ENCODE measurements at places on chromosomes 6 and 20.

DNA sequence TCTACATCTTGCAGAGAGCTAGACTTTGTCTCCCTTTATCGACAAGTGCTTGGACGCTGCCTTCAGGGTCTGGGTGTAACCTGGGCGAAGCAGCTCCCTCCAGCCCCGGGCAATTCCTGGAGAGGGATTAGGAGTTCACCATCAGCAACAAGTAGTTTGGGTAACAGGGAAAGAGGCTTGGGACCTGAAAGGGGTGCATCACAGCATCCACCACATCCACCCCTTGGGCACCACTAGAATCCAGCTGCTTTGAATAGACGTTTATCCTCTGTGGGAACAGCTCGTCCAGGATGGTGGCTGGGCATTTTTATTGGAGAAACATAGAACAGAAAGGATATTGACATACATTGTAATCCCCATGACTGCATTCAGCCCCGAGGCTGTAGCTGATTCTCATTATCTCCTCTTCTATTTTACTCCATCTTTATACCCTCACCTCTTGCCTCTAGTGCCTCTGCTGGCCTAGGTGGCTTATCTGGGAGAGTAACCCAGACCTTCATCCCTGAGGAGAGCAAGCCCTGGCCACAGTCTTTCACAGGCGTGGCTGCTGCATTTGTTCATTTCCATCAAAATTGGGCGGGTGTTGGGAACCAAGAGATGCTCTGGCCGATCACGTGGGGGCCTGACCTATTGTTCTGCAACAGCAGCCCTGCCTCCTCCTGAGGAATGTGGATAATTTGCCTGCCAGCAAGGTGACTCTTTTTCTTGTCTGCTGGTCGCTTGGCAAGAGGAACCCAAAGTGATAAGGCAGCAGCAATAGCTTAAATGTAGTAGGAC, 109.2 kb upstream of the RALGAPA2 start:
- no peak for DNase-seq

DNA sequence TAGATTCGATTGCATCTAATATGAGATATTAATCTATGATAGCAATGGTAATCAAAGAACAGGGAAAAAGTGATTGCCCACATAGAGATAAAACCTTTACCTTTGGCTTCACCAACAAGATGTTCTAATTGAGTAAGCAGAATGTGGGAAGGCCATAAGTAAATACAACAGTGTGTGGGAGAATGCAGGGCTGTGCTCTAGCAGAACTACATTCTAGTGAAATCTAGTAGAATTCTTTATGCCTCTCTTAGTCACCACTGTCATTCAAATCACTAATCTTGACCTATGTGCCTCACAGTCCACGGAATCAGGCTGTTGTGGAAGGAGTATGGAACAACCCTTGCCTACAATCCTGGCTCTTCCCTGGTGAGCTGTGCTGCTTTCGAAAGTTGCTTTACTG, 30.4 kb upstream of the MCM9 start:
- DNase-seq: no peak

- DNase-seq: no peak
These were observed 494.9 kb upstream of the RNF217 start for GRCh38 chr6:124467366-124467765.

- no peak for DNase-seq
These were observed 4.0 kb downstream of the DYNLT1 start for GRCh38 chr6:158640519-158640918.

GRCh38 chr6:31878726-31879125, at the start of gene SLC44A4:
Gene SLC44A4 (minus strand): TSS chr6:31878997. CDS start chr6:31878980, 17 bp downstream.
- DNase-seq: no peak

- DNase-seq: no peak
These were observed 203.2 kb downstream of the ANKRD60 start for GRCh38 chr20:58025233-58025632.

GRCh38 chr6:39214846-39215639, 14.2 kb downstream of the KCNK5 start:
- no peak for DNase-seq

- no peak for DNase-seq
These were observed 31.6 kb upstream of the APMAP start for GRCh38 chr20:25024171-25024570.

DNA sequence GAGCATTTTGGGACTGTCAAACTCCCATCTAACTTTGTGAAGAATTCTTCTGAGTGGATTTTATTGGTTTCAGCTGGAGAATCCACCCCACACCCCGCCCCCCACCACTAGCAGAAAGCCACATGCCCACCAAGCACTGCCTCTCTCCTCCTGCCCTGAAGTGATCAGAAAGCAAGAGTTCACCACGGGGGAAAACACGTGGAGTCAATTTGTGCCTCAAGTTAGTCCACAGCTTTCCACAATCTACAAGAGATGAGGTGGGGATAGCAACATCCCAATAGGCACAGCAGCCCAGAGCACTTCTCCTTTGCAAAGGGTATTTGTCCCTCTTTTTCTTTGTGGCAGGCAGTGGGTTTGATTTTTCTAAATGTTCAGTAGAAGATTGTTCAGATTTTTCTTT, 177.3 kb upstream of the NT5E start:
- no peak for DNase-seq

DNA sequence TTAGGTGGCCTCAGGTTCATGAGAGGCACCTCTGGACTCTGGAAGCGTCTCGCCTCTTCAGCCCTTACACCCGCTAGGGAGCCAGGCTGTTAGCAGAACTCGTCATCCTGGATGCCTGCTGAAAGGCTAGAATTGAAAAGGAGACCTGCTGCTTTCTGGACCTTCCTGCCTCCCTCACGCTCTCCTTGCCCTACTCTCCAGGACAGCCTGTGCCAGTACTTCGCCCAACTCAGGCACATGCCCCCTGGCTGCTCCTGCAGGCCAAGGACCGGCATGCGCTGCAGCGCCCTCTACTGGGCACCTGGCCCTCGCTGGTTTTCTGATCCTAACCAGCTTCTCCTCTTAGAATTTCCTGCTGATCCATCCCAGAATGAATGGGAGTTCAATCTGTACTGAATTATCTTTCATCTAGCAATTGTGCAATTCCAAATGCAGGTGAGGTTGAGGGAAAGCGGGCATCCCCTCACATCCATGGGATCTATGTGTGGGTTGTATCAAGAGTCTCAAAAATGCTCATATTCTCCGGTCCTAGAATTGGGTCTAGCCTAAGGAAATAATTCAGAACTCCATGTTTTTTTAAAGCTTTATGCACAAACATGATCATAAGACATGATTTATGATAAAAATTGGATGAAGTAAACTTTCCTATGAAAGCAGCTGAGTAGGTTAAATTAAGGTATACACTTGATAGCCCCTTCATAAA, 78.0 kb downstream of the PTPN1 start:
- peak; percentile 31 for DNase-seq

DNA sequence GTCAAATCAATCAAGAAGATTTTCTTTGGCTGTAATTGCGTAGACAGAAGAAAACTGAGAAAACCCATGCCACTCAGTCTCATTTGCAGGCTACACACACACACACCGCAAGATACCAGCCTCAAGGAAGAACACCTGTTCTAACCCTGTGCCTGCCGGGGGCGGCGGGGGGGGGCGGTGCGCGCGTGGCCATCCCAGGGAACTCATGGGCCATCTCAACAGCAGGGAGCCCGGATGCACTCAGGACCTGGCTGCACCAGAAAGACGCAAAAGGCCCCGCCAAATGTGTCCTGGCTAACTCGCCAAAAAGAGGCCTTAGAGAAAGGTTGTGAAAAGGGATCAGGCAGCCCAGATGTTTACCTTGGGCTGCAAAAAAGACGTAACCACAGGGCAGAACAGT, 2.1 kb downstream of the B3GAT2 start:
- no peak for DNase-seq

DNA sequence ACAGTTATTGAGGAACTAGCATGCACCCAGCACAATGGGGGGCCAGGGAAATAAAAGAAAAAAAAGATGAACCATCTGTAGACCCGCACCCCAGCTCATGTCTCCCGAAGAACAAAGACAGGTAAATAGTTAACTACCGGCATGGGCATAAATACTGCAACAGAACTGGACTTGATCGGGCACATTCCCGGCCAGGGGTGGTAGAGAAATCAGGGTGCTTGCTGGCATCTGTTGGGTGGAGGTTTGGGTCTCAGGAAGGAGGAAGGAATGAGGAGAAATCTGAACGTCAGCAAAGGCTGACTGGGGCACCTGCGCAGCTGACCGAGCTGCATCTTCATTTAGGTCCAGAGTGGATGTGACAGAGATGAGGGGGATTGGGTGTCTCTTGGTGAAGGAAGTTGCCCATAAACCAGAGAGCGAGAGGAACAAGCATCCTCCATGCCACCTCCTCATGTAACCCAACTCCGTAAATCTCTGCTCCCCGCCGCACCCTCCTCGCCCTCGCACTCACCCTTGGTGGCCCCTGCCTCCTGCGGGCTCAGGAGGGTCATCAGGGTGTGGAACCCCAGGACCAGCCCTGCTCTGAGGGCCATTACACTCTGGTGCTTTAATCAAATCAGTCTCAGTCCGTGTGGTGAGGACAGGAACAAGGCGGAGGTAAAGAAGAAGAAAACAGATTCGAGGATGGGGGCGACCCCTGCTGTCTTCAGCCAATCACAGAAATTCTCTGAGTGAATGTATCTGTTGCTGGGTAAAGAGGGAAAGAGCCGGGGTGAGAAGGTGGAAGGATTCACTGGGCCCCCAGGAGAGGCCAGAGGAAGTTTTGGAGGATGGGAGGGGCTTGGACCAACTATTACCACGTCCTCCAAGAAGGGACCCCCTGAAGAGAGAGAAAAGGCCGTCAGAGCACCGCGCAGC, at the start of gene HLA-DOA:
Gene HLA-DOA (minus strand): TSS at position 648 of the 918 bp plus-strand sequence.
- peak; percentile 22 for DNase-seq

- DNase-seq: no peak
These were observed 78.3 kb downstream of the BTBD3 start for GRCh38 chr20:11995805-11996567.

DNA sequence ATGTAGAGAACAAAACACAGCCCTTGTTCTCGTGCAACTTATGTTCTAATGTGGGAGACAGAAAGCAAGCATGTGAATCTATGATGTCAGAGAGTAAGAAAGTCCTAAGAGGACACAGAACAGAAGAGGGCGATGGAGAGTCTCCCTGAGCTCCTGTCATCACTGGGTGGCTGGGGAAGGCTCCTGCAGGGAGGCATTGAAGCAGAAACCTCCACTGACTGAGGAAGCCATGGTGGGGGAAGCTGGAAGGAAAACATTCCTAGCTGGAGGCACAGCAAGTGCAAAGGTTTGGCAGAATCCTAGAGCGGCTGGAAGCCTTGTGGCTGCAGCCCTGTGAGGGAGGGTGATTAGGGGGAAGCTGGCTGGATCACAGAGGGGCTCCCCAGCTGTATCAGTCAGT, 248.0 kb downstream of the CDH26 start:
- DNase-seq: no peak

- no peak for DNase-seq
These were observed 43.4 kb downstream of the QKI start for GRCh38 chr6:163457637-163458561.

- no peak for DNase-seq
These were observed 14.4 kb upstream of the HLA-DQA1 start for GRCh38 chr6:32622545-32623401.

DNA sequence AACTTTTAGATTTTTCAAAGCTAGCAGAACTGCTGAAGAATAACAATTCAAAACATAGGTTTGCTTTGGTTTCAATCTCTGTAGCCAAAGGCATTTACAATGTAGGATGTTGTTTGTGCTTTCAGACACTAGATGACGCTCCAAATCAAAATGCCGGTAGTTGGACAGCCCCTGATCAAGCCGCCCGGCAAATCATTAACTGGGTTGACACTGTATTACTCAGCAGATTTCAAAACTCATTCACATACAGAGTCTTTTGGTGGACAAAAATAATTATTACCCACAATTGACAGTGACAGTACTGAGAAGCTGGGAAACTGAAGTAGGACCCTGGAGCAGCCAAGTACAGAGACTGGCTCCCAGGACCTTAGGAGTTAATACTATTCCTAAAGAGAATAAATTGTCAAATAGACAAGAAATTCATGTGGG, 21.3 kb upstream of the HFE start:
- DNase-seq: no peak

DNA sequence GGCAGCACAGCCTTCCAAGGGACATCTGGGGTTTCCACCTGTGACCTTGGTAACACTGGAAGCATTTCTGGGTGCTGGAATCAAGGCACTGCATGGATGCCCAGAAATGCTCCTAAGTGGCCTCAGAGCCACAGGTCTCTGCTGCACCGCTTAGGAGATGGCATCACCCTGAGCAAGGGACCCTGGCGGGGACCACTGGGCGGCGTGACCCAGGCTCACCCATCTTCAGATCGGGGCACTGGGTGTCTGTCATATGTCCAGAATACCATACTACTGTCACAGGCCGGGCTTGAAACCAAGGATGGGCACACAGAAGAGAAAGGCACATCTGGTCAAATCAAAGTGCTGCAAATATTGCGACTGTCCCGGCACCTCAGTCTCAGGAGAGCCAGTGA, 45.9 kb downstream of the SSR1 start:
- DNase-seq: no peak

DNA sequence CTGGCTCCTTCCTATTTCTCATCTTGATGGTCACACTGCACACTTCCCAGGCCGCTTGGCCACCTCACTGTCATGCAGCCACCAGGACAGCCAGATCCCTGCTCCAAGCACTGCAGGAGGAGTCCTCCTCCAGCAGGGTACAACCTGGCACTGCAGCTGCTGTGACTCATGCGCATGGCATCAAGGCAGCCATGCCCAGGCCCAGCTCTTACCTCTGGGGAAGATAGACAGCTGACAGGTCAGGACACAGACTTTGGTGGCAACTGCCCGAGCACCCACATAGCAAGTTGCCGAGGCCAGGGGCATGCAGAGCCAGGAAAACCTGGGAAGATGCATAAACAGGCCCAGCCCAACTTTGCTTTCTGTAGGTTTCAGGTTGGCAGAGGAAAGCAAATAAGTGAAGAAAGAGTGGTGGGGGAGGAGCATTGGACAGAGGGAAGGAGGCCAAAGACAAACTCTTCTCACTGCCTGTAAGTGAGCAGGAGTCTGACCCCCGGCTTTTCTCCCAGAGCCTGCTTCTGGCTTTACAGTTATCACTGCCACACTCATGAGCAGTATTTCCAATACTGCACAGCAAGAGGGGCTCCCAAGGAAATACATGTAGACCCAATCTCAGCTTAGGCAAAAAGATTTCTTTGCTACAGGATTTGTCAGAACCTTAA, 38.8 kb downstream of the SLC22A3 start:
- DNase-seq: no peak

- no peak for DNase-seq
These were observed 77.2 kb downstream of the CDC5L start for GRCh38 chr6:44464527-44465310.

DNA sequence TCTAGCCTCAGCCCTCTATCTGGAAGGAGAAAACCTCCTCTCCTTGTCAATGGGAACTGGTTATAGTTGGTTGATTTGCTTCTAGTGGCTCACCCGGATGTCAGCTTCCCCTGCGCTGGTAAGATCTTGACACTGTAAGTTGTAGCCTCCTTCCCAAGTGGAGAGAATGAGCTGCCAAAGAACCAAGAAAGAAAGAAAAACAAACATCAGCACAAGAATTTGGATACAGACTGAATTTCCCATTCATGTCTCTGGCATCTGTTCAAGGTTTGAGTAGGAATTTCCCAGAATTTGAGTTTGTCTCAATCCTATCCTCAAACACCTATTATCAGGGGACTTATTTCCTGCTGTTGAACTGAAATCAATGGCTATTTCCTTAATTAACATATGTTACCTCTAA, 44.1 kb downstream of the ELOVL2 start:
- DNase-seq: no peak

- DNase-seq: peak; percentile 94
These were observed at the start of gene BRD2 for GRCh38 chr6:32968093-32968866. Gene BRD2 (plus strand): TSS chr6:32968594. CDS start chr6:32972899, 4,305 bp downstream.

All from activated CD8-positive, alpha-beta memory T cell treated with anti-CD3 and anti-CD28 coated beads for 4 hours (primary cell).